MV-4-11 (cell line): ENCODE measurements at places on chromosomes 4 and X.

GRCh38 chrX:85365370-85365995, 14.0 kb downstream of the POF1B start:
- DNase-seq: no peak

DNA sequence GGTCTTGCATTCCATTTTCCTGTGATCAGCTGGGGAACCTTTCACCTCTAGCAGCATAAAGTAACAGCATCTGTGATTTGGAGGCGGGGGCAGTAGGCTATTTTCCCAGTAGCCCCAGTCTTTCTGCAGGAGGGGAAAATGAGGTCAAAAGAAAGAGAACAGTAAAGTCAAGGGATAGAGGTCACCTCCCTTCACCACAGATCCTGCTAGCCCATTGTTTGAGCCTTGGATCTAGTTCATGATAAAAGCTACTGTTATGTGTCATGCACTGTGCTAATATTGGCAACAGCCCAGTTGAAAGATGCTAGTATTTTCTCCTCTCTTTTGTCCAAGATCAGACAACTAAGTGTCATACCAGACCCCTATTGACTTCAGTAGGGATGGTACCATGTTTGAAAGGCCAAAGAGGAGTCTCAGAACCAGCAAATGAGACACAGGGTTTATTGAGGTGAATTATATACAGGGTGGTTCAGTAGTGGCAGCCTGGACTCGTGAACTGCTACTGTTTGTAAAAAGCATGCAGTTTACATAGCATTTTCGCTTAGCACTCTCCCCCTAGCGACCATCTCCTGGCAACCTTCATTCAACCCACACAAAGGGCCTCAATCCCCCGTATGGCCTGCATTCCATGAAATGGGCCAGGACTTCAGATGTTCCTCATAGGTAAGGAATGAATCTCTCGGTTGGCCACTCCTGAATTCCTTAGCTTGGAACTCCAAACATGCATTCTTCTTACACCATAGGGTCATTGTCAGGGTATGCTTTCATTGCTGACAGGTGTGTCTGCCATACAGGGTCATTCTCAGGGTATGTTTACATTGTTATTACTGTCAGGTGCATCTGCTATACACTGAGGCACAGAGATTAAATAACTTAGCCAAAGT, 170.0 kb upstream of the FRMPD4 start:
- no peak for DNase-seq

DNA sequence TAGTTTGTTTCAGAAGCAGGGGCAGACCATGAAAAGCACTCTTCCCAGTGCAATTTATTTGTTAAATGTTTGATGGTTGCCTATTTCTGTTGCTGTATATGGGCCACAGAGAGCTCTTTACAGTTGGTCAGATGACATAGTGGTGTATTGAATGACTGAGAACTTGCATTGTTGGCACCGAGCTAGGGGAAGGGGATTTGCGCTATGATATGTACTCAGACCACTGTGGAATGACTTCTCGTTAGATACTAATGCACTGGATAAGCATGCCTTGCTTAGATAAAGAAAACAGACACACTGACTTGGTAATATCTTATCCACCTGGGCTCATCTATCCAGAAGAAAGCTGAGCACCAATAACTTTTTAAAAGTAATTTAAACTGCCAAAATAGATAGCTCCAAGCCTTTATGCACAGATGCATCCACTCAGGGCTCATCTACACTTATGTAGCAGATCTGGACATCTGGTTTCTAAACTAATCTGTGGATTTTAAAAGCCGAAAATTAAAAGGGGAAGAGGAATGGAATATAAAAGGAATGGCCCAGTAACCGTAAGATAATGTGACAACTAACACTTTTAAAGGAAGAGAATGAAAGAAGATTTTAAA, 132.7 kb downstream of the GATB start:
- DNase-seq: no peak

GRCh38 chr4:174539571-174539970, 17.3 kb upstream of the HPGD start:
- no peak for DNase-seq
